GM20000 (cell line): ENCODE measurements at places on chromosomes 5 and 9.

- DNase-seq: no peak
Observed at GRCh38 chr5:91229031-91229727, 153.9 kb downstream of the ARRDC3 start.

- DNase-seq: no peak
Observed at GRCh38 chr9:121868626-121869025, 217.2 kb downstream of the DAB2IP start.

- no peak for DNase-seq
Observed at GRCh38 chr9:16386007-16386826, 484.3 kb downstream of the BNC2 start.

DNA sequence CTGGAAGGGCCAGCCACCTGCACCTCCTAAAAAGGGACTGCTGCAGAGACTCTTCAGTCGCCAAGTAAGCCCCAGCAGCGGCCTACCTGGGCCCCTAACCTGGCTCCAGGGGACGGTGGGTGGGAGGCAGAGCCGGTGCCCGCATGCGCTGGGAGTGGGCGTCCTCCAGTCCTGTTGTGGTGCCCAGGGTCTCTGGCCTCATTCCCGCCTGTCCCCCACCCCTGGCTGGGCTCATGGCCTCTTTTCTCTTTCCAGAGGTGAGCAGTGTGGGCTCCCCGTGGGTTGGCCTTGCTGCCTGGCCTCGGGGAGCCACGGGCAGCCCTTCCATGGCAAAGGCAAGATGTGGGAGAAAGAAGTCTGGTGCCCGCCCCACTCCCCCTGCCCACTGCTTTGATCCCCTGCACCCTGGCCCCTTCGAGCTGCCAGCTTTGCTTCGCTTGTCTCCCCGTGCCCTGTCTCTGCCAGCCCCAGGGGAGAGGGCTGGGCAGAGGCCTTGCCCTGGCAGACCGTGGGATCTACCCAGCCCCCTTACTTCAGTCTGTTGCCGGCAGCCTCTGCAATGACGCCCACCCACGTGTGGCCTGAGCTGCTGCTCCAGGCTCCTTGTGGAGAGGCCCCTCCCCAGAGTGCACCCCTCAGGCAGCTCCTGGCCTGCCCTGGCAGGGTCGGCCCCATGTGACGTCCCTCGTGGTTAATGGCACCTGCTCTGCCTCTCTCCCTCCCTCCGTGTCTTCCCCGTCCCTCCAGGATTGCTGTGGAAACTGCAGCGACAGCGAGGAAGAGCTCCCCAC is 5.4 kb upstream of the PRR7 start:
- no peak for DNase-seq

DNA sequence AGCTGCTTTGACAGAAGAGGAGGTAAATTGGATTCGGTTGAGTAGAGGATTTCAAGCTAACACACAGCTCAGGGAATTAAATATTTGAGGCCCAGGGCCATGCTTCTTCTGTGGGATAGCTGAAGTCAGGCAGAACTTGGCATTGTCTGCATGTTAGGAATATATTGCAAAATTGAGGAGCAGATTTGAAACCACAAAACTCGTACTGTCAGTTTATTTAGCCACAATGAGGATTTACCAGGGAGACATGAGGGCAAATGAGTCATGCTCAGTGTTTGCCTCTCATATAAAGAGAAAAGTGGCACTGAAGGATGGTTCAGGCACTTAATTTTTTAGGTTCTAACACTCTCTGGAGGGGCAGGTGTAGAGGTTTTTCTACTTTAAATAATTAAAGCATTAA is 83.0 kb upstream of the PRLR start:
- no peak for DNase-seq
